Glutamatergic neuron (in vitro differentiated cells): ENCODE measurements at places on chromosomes 3 and 15. TPM values are rescaled to one million over a fixed set of nuclear protein-coding genes. Genes with fewer than 3 reads are reported as not detected.

DNA sequence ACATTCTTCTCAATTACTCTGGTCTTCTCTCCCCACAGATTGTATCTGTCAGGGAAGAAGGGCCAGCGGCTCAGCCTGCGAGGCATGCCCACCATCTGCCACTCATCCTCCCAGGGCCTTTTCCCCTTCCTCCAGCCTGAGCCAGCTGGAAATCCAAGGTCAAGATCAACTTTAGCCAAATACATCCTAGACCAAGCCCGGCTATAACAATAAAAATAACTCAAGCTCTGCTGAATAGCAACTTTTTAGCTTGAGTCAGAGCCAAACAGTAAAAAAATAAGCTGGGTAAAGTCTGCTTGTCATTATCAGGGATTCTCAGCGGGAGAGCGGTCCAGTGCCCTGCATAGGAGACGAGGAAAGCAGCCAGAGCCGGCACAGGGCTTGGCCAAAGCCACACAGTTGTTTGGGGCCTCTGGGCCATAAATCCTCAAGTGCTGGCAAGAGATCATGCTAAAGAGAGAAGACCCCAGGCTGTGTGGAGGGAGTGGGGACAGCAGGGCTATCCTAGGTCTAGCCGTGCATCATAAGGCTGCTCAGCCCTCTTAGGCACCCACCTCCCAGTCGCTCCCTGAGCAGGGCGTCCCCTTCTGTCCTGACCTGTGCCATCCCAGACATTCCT is 76.2 kb upstream of the HERC1 start:
- peak; percentile 66 for DNase-seq

DNA sequence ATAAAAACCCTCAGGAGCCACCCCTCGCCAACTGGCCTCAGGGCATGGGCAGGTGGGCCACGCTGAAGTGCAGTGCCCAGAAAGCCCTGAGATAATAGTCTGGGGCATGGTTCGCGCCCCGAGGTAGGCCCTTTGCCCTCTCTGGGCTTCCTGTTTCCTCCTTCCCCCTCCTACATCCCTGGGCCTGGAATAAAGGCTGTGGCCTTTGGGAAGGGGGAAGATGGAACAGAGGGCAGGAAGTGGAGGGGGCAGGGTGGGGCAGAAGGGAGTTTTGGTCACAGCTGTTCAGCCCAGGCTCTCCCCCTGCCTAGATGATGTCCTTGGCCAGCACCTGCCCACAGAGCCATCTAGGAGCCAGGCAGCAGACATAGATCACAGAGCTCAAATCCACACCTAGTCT is 11.3 kb downstream of the CSRNP1 start:
- no peak for DNase-seq

- DNase-seq: no peak
Measured at GRCh38 chr3:32699429-32699828, 14.4 kb downstream of the CNOT10 start.

DNA sequence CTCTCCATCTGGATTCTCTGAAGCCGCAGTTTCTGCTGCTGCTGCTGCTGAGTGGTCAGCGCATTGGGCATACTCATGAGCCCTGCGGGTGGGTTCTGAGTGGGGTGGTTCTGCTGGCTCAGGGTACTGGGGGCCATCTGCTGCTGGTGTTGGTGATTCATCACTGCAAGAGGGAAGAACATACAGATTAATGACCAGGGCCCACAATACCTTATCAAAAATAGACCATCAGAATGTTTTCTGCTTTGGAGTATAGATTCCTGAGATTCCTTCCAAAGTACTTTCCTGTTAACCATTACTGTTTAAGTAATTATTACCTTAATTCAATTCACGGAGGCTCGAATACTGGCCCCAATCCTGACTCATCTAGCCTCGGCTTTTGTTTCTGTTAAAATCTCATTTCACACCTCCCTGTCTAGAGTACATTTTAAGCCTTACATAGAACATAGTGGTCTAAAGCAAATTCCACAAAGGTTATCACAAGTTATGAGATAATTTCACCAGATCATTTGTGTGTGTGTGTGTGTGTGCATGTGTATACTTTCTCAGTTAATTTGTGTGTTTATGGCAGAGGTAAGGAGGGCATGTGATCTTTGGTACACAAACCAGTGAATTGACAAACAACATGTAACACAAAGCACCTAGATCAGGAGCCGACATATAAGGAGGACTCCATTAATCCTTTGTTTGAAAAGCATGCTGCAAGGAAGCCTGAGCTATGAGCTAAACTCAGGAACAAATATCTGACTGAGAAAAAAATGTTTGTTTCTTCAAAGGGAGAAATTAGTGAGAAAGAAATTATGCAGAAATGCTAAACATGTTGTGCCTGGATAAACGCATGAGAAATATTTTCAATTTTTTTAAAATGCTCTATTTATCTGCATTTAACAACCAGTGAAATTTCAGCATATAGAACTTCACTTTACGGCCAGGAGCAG is 68.1 kb downstream of the TM4SF4 start:
- DNase-seq: no peak

- no peak for DNase-seq
Measured at GRCh38 chr15:34818526-34818925, 23.2 kb upstream of the ACTC1 start.

DNA sequence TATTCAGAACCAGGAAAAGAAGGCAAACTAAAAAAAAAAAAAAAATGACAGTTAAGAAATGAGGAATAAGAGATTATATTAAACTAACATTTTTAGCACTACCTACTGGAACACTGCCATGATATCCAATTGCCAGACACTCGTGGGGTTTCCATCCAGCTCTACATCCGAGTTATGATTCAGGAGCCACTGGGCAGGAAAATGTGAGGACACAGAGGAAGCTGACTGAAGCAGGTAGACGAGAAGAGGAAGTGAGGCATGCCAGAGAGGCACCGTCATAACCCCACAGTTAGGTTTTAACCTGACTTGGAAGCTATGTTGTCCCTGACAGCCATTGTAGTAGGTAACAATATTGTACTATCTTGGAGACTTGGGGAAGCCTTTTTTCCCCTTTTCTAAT is 495.0 kb downstream of the NLGN1 start:
- no peak for DNase-seq

The C15orf62 gene
- total RNA-seq: 0.17 TPM

The GP5 gene
- 0.15 TPM for total RNA-seq

The SATB1 gene
- total RNA-seq: 80.5 TPM

The CCK gene
- total RNA-seq: not detected
